ENCODE measurements at places on chromosomes 4 and X. TPM values are rescaled to one million over a fixed set of nuclear protein-coding genes. Genes with fewer than 3 reads are reported as not detected.

GRCh38 chrX:150303386-150304097, 59.6 kb upstream of the MAMLD1 start:
- DNase-seq, result no peak

- DNase-seq, result peak; percentile 18
These were observed 70.6 kb upstream of the ANK2 start for GRCh38 chr4:112978691-112979472.

DNA sequence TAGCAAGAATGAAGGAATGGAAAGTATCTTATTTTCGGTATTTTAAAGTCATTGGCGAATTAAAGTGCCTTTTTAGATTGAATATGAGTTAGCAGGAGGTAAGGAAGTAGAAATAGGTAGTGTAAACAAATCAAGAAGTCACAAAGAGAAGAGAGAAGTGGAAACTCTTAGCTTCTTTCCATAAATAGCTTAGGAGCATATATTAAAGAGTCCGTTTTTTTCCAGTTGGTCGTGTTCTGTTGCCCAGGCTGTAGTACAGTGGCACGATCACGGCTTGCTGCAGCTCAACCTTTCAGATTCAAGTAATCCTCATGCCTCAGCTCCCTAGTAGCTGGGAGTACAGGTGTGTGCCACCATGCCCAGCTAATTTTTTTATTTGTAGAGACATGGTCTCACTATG, 56.4 kb downstream of the UBE2K start:
- DNase-seq, result no peak

- DNase-seq, result no peak
These were observed 107.9 kb downstream of the ZNF827 start for GRCh38 chr4:145830699-145831098.

DNA sequence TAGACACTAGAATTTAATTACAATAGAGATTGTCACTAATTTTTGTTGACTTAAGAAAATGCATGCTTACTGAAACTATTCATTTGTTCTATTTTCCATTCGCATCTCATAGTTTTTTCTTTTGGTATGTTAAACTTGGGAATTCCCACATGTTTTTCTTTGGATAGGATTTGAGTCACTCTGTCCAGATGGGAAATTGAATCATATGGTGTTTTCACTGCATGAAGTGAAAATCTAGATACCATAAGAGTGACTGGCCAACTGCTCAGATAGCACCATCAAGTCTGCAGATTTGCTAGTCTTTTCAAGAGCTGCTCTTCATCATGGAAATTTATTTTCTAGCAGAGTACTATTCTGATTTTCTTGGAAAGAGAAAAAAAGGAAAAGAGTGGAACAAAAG, 172.6 kb downstream of the FAM47B start:
- DNase-seq, result peak; percentile 47

DNA sequence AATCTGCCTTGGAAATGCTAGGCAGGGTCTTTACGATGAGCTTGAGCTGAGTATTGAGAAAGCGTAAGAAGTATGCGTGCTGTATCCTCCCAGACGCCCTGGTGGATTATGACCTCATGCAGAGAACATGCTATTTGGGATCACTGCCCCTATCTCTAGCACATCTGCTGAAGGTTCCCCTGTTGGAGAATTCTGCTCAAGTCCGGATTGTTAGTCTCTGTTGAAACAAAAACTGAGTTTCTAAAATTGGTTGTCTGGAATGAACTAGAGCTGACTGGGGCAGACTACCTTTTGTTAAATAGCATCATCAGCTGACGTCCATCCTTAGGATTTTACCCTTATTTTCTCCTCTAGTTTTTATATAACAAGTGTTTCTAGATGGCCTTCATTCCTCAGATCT, 7.5 kb downstream of the FHDC1 start:
- no peak for DNase-seq

DNA sequence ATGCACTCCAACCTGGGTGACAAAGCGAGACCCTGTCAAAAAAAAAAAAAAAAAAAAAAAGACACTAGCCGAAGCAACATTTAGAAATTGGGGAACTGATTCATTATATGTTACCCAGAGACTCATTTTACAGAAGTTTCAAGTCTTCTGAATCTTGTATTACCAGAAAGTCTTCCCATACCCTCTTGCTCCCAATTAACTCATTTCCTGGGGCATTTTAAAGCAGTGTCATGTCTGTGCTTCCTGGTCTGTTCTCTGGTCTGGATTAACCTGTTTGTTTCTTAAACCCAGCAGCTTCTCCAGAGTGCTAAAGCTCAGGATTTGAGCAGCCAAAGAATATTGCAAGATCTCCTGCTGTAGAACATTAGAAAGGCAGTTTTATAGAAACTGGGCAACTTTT, 43.7 kb downstream of the FRMPD3 start:
- no peak for DNase-seq

STK26 gene
- total RNA-seq, result 14.5 TPM

CPZ gene
- 3.1 TPM for total RNA-seq

SLC9B1 gene
- 0.10 TPM for total RNA-seq

THAP9 gene
- 4.6 TPM for total RNA-seq

Data from A172 (cell line).